ENCODE measurements at places on chromosomes 1 and 21.
A peak's percentile ranks its signal among the peaks of the same experiment; 100 is the strongest.

DNA sequence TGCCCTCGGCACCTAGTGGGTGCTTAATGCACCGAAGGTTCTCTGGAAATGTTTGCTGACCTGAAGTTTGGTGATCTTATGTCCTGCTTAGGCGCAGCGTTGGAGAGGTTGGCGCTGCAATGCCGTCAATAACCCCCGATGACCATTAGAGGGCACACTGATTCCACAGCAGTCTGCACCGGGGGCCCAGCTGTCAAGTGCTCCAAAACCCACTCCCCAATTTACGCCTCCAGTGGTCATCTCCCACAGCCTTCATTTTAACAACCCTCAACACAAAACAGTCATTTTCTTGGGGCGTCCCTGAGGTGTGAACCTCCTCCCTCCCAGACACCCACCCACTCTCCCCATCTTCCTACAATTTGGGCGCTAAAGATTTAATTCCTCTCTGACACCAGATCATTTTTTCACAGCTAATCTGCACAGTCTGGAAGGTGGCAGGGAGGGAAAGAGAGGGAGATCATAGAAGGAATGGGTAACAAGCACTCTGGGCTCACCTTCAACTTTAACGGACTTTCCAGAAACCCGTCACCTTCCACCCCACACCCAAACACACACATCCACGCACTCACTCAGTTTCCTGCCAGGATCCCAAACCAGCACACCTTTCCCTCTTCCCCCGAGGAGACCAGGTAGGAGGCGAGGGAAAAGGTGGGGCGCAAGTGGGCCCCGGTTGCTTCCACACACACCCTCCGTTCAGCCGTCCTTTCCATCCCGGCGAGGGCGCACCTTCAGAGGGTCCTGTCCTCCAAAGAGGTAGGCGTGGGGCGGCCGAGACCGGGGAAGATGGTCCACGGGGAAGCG, 570 bp upstream of the NPR1 start:
- peak; percentile 41 for DNase-seq

DNA sequence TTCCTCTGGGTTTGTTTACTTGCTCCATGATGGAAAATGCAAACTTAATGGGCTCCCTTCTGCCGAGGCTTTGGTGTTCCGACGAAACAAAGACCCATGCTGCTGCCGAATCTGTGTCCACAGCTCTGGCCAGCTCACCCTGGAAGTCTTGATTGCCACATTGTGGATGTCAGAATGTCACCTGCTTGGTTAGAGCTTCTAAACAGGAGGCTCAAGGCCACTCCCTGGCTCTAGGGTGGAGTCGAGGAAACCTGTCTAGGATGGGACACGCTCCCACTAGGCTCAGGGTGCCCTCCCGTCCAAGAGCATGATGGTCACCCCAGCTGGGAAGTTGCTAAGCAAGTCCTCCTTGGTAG, 279.3 kb upstream of the VAMP3 start:
- no peak for DNase-seq

DNA sequence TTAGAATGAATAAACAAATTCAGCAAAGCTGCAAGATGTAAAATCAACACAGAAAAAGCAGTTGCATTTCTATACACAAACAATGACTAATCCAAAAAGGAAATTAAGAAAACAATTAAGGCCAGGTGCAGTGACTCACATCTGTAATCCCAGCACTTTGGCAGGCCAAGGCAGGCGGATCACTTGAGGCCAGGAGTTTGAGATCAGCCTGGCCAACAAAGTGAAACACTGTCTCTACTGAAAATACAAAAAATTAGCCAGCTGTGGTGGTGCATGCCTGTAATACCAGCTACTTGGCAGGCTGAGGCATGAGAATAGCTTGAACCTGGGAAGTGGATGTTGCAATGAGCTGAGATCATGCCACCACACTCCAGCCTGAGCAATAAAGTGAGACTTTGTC, 22.3 kb downstream of the THEM4 start:
- DNase-seq: no peak

GRCh38 chr21:37748351-37748750, 167.9 kb downstream of the KCNJ6 start:
- DNase-seq: no peak

GRCh38 chr1:85297538-85297854, 21.1 kb upstream of the BCL10 start:
- no peak for DNase-seq

DNA sequence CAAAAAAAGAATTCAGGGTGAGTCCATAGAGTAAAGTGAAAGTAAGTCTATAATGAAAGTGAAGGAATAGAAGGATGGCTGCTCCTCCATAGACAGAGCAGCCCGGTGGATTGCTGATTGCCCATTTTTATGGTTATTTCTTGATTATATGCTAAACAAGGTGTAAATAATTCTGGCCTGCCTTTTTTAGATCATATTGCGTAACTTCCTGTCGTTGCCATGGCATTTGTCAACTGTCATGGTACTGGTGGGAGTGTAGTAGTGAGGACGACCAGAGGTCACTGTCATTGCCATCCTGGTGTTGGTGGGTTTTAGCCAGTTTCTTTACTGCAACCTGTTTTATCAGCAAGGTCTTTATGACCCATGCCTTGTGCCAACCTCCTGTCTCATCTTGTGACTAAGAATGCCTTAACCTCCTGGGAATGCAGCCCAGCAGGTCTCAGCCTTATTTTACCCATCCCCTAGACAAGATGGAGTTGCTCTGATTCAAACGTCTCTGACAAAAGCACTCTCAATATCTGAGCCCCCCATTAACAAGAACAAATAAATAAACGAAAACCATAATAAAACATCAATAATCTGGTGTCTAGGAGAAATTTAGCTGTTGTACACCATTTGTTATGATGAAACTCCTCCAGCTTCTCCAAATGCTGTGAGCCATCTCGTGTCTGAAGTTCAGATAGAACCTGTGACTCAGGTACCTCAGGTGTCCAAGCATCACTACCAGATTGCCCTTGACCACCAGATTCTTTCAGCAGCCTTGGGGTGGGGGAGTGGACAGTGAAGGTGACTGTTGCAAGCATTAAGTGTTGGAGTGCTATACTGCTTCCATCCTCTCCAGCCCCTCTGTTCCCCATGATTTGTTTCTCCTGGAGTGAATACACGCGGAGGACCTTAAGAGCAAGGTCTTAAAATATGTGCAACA, 36.0 kb downstream of the EBNA1BP2 start:
- DNase-seq: no peak
